ENCODE measurements at places on chromosomes 5 and 9.

- no peak for DNase-seq
These were observed 15.6 kb downstream of the RABL6 start for GRCh38 chr9:136823136-136824046.

DNA sequence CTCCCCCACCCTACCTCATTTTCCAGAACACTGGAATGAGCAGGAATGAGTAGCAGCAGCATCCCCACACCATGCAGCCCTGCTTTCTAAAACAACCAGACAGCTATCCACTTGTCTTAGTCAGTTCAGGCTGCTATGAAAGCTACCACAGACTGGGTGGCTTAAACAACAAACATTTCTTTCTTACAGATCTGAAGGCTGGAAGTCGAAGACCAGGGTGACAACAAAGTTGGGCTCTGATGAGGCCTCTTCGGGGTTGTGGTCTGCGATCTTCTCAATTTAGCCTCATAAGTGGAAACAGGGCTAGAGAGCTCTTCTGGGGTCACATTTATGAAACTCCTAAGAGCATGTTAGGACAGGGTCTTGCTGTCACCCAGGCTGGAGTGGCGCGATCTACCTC is 38.9 kb downstream of the LPAR1 start:
- DNase-seq = no peak

DNA sequence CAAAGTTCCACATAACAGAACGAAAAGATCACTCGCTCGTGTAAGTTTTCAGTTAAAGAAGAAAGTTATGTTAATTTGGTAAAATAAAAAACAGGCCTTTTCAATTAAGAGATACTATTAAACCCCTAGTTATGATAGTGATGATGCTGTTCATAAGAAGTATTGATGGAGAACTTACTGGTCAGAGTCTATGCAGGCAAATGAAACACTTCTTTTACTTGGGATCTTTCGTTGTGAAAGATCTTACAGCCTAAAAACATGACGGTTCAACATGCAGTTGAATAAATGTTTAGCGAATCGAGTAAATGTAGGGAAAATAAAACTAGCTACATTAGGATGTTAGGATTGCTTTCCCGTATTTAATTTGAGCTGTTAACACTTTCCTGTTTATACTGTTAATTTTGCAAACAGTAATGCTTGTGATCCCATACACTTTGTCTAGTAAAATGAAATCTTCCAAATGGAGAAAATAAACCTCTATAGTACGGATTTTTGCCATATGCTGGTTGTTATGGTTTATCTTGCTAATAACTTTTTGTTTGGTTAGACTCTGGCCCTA is 2.0 kb downstream of the RHOBTB3 start:
- DNase-seq = no peak

DNA sequence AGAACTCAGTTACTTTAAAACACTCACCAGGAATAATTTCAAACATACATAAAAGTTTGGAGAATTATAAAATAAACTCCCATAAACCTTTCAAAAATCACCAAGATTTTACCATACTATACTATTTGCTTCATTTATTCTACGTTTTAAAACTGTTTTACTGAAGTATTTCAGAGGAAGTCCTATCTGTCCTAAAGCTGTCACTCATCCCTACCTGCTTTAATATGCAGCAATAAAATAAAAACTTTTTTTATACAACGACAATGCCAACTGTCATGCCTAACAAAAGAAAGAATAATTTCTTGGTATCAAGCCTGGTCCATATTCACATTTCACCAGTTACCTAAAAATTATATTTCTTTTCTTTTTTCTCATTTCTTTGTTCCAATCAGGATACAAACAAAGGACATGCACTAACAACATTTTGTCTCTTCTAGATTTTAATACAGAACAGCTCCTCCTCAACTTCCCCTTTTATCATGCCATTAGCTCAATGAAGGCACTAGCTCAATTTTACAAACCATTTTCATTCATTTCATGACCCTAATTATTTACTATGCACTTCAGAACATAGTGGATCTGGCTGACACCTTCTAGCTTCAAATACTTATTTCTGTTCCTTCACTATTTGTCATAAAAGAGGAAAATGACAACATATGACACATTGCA is 135.2 kb downstream of the GNAQ start:
- DNase-seq = no peak

- no peak for DNase-seq
These were observed 486.7 kb downstream of the RAB3C start for GRCh38 chr5:59069438-59070079.

GRCh38 chr9:32442433-32442832 is 58.0 kb downstream of the ACO1 start:
- no peak for DNase-seq

GRCh38 chr5:76787237-76787636 is 31.6 kb upstream of the F2RL1 start:
- DNase-seq = no peak

DNA sequence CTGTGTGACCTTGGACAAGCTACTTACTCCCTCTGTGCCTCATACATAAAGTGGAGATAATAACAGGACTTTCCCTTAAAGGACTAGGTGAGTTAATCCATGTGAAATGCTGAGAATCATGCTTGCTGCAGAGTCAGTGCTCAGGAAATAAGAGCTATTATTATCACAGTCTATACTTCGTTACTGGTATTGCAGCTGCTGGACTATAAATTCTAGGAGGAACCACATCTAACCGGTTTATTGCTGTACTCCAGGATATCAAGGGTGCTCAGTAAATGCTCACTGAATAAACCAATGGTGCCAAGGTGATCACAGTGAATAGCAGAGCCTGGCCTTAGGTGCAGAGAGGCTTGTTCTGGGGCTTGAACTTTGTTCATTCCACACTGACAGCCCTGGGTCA is 69.3 kb downstream of the HSPA4 start:
- DNase-seq = no peak

GRCh38 chr9:93376411-93376810 is 75.1 kb upstream of the FAM120A start:
- no peak for DNase-seq

DNA sequence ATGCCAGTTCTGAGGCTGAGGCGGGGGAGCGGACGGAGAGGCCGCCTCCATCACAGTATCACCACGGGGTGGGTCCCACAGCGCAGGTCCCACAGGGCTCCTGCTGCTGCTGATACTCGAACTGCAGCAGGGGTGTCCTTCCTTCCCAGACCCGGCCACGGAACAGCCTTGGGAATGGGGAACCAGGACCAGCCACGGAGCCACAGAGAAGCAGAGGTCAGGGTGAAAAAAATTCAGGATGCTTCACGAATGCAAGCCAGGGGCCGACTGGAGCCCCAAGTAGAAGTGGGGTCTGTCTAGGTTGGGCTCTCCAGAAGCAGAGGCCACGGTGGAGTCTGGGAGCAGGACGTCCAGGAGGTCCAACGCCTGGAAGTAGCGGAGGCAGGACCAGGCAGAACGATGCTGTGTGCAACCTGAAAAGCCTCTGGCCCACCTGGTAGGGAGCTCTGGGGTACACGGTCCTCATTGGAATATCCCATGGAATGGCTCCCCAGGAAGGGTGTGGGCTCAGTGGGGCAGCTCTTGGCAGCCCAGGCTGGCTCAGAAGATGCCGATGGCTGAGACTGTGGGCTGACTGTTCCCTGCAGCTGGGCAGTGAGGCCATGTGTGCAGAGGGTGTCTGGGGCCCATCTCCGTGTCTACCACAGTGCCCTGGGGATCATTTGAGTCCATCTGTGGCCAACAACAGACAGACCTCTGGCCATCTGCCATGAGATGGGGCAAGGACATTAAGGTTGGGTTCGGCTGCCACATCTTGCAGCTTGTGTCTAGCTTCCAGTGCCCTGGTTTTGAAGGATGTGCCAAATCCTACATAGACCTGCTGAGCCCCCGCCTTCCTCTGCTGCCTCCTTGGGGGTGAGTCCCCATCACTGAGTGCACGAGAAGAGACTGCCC is 66.9 kb upstream of the FCN1 start:
- no peak for DNase-seq

DNA sequence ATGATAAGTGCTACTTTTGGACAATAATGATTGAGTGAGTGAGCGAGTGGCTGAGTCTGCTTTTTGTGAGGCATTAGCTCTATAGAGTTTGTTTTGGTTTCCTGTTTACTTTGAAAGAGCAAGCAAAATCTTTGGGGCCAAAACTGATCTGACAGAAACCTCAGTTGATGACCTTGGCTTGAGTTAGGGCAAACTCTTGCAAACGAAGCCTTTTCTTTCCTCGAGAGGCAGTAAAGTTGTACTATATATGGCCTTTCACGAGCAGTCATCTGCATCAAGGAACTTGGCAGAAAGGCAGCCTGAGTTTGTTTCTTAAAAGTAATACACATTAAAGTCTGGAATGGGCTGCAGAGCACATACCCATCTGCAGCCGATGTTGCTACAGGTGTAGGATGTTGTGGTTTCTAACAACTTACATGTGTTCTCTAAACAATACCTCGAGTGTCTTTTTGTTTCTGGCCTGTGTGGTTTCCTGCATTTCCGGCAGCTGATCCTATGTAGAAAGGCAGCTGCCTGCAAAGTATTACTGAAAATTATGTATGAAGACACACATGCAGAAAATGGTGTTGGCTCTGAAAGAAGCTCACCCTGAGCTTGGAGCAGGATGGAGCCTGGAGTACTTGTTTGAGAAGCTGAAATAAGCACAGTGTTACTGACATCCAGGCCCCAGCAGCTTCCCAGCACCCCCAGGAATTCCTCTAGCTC is 60.8 kb downstream of the FOXD1 start:
- DNase-seq = peak; percentile 15

- no peak for DNase-seq
These were observed 266.0 kb upstream of the PTGER4 start for GRCh38 chr5:40413743-40414142.

- DNase-seq = no peak
These were observed 1713.5 kb upstream of the ACO1 start for GRCh38 chr9:30670805-30671562.

- no peak for DNase-seq
These were observed 591.4 kb downstream of the CCDC171 start for GRCh38 chr9:16143947-16144890.

DNA sequence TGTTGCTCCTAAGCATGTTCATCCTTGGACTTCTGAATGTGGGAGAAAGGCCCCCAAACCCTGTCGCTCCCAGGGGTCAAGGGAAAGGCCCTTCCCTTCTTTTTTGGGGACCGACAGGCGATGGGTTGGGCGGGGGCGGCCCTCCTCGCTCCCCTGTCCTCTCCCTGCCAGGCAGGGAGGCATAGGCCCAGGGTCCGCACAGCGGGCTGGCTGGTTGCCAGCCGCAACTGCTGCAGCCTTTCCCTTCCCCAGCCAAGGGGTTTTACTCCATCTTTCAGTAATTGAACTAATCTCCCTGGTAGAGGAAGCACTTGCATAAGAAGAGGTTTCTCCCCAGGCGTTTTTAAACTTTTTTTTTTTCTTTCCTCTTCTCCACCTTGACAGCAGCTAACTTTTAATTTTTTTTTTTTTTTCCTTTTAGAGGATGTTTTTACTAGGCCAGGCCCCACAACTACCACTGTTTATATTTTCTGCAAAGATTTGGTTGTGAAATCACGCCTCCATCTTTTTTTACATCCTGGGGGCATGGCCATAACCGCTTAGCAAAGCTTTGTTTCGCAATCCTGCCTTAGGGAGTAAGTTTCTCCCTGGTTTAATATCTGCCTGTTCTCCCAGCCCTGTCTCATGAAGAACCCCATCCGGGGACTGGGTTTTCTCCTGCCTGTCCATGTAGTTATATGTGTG is 216.9 kb upstream of the ZNF608 start:
- no peak for DNase-seq

DNA sequence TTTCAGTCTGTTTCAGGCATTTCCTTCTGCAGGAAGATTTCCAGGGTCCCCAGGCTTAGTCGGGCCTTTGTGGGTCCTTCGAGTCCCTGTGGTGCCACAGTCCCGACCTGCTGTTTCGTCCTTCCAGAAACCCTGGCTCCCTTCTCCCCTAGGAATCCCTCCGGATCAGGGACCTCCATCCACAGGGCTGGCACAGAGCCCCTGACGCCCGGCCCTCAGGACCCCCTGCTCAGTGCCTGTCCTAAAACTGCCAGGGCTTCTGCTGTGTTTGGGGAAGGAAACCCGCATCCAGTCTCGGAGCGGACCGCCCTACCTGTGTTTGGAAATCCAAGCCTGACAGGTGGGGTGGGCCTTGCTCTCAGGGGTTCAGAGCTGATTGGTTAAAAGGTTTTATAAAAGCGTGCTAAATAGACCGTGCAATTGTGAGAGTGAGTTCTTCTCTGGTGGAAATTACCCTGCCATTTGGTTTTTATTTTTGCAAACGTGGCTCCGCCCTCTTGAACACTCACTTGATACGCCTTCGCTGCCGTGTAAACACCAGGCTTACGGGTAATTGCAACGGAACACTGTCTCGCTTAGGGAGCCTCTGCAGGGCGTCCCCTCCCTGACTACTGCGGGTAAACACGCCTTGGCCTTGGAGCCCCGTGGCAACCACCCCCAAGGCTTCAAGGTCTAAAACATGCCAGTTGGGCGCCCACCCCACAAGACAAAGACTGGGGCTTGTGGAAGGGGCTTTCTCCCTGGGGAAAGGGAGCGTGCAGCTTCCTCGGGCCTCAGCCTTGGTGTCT is 121.2 kb downstream of the PHF2 start:
- no peak for DNase-seq

DNA sequence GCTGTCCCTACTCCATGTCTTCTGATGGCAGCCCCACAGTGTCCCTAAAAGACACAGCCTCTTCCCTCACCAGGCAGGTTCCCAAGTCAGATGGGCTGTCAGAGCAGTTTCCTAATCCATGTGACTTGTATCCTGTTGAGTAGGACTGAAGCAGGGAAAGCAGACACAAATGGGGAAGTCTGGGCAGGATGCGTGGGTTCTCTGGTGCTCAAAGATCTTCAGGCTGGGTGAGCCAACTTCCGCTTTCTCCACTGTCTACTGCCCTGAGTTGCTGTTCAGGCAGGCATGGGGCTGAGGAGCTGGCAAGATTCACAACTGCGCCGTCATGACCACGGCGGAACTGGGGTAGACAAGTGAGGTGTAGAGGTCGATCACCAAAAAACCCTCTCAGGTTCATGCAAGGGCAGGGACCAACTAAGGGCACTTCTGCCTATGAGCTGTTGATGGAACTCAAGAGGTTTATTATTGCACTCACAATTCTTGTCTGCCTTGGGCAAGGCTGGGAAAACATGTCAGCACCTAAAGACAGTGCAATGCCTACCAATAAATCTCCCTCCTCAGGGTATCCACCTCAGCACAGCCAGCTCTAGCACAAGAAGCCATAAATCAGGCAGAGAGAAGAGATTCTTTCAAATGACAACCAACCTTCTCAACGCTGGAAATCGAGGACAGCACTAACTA is 83.4 kb downstream of the RAPGEF1 start:
- peak; percentile 29 for DNase-seq

DNA sequence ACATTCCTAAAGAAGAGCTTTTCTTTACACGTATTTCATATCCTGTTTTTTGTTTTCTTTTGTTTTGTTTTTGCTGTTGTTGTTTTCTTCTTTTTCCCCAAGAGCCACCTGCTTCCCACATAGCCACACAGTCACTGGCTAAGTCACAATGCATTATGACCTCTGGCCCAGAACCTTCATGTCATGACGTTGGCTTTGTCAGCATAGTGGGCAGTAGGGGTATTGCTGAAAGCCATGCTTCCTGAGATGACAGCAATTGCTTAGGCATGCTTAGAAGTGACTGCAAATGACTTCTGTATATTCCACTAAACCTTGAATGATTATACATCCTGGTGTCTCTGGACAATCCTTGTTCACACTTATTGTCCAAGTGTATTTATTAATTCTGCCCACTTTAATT is 375.8 kb downstream of the TAF11L14 start:
- DNase-seq = no peak

- DNase-seq = no peak
These were observed 5.9 kb upstream of the ACO1 start for GRCh38 chr9:32378496-32378895.

- no peak for DNase-seq
These were observed 765 bp downstream of the MARCHF6 start for GRCh38 chr5:10354048-10354872.

Measured in stimulated activated CD4-positive, alpha-beta T cell treated with anti-CD3 and anti-CD28 coated beads, Interleukin-15, amount 100 ng/mL, for 1 hour (primary cell).